ENCODE measurements at places on chromosomes 5 and 9.

DNA sequence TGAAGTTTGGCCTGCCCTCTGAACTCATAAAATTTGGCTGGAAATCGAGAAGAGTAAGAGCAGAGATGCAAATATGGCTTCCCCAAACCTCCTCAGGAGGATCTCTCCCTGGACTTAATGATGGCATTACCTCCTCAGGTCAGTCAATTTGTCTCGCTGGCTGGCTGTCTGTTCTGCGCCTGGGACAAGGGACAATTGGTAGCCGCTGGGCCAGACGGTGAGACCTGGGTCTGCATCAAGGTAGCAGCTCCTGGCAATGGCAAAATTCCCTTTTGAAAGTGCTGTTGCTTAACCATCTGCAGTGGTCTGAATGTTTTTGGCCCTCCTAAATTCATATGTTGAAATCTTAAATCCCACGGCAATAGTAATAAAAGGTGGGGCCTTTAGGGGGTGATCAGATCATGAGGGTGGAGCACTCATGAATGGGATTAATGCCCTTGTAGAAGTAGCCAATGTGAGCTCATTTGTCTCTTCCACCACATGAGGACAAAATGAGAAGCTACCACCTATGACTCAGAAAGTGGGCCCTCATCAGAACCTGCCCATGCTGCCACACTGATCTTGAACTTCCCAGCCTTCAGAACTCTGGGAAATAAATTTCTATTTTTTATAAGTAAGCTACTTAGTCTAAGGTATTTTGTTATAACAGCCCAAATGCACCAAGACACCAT lies 439.3 kb upstream of the KLF4 start:
- no peak for DNase-seq

- no peak for DNase-seq
Measured at GRCh38 chr5:7795306-7795705, 55.6 kb downstream of the CFAP90 start.

- no peak for DNase-seq
Measured at GRCh38 chr5:61731946-61732314, 399.9 kb downstream of the ZSWIM6 start.

DNA sequence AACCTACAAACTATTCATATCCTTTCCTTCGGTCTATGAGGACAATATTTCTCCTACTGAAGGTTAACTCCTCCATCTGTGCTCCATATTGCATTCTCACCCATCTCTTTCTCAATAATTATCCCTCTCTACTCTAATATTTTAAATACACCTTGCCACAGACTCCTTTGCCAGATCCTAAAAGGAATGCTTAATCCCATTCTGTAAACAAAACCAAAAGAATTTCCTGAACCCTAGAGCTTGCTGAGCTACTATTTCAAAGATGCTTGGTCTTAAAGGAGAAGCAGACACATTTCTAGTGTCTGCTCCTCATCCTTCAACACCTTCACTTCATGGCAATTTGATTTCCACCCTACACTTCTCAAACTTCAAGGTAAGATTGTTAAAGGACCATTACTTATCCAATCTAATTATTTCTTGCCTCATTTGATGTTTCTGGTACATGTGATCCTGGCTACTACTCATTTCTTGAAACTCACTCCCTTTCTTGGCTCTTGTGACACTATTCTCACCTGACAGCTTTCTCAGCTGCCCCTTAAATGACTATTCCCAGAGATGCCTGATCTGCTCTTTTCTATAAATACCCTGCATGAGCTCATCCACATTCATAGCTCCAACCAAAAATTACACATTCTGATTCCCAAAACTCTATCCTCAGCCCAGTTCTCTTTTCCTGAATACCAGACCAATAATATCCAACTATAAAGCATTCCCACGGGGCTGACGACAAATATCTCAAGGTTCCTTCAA lies 20.2 kb downstream of the HOMER1 start:
- DNase-seq: no peak

DNA sequence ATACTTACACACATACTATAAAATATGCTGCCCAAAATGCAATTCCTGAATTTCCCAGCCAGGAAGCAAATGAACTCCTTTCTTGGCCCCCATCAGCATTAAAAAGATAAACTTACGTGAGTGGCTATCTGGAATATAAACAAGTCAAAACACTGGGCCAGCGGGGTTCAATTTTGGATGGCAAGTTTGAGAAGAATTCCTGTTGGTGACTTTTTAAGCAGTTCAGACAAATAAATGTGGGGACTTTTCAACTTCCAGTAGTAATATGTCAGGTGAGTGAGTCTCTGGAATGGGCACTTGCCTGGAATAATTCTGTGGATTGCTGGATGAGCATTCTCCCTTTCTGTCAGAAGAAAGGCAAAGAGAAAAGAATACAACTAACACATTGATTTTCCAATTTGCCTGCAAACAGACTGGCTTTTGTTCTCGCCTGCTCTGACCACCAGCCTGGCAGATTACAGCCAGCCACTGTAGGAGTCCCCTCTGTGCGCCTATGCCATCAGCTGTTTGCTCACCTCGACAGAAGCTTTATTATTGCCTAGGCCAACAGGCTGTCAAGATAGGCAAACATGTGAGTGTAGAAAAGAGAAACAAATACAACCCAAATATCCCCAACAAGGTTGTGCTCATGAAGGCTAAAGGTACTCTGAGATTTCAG lies 78.6 kb downstream of the MRPS27 start:
- no peak for DNase-seq

DNA sequence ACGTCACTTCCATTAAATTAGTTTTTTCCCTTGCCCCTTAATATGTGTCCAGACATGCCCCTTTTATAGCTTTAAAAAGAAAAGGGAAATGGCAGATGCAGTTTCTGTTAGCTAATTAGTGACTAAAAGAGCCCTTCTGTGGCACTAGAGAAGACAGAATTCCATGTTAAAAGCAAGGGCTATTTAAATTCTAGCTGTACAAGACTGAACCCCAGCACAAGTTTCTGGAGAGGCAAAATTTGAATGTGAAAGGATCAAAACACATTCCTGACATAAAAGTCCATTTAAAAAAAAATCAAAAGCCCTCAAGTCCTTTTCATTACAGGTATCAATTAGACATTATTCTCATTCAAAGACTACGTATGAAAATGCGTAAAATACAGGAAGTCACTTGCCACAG lies 78.7 kb downstream of the HAPLN1 start:
- no peak for DNase-seq

- no peak for DNase-seq
Measured at GRCh38 chr5:147743012-147743411, 39.5 kb downstream of the JAKMIP2 start.

GRCh38 chr5:1552521-1553255 lies 28.9 kb upstream of the LPCAT1 start:
- DNase-seq: no peak

- DNase-seq: no peak
Measured at GRCh38 chr5:108432024-108432423, 50.1 kb upstream of the FBXL17 start.

- DNase-seq: no peak
Measured at GRCh38 chr5:146048994-146049703, 56.2 kb downstream of the PLAC8L1 start.

- no peak for DNase-seq
Measured at GRCh38 chr5:83925321-83925954, 204.8 kb upstream of the HAPLN1 start.

DNA sequence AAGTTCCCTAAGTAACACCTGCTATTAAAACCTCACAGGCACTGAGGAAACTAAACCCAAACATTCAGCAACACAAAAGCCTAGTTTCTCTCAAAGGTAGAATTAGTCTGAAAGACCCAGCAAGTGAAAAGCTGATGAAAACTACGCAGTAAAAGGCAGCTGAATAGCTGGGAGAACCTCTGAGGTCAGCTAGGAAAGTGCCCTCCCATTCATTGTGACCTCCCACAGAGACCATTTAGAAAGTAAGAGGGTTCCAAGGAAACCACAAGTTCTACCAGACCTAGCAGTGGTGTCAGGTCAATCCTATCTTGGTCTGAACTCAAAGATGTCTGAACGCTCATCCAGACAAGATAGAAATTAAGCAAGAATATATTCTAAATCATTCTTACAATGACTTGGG lies 144.7 kb downstream of the SSBP2 start:
- no peak for DNase-seq

DNA sequence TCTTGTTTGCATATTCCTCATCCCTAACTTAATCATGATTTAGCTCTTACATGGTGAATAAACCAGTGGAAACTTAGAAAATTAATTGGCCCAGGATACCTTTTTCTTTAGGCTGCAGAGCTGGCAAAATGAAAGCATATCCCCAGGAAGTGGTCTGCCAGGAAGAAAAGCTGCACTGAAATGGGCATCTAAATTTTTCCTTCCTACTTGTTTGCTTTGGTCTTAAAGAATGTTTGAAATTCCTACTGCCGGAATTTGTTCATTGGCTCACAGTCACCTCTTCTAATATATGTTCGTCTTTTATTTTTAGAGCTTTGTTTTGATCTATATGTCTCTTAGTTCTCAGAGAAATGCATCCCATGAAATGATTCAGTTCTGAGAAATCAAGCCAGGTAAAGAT lies 113.2 kb upstream of the ELL2 start:
- DNase-seq: no peak

GRCh38 chr5:68178579-68178978 lies 37.0 kb upstream of the PIK3R1 start:
- no peak for DNase-seq

DNA sequence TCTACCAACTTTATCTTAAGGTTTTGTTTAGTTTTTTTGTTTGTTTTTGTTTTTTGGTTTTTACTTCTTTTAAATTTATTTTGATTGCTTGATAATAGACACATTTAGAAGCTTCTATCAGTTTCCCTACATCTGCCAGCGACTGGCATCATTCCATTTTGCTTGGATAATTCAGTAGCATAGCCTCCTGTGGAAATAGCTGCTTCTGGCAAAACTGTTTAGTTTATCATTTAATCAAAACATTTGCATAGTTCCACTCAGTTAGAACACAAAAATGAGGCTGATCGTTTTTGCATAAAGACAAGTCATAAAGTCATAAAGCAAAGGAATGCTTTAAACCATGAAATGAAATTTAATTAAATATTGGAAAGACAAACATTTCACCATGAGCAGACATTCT lies 133.7 kb upstream of the NFIL3 start:
- no peak for DNase-seq
